ENCODE measurements at places on chromosomes 4 and X. TPM values are rescaled to one million over a fixed set of nuclear protein-coding genes. Genes with fewer than 3 reads are reported as not detected.

Gene EVC
- total RNA-seq, result 27.2 TPM

Gene CABS1
- total RNA-seq, result not detected

Gene ENPEP
- total RNA-seq, result 45.6 TPM

Gene PF4V1
- total RNA-seq, result not detected

Gene TRPC5OS
- total RNA-seq, result not detected

Gene FAM9C
- total RNA-seq, result 0.05 TPM

Gene MAGEC3
- not detected for total RNA-seq

Gene RNF212
- total RNA-seq, result 4.0 TPM
